ENCODE measurements at places on chromosomes 4 and X. TPM values are rescaled to one million over a fixed set of nuclear protein-coding genes. Genes with fewer than 3 reads are reported as not detected.

The GPR173 gene
- total RNA-seq, result 1.0 TPM

The TMPRSS11F gene
- total RNA-seq, result not detected

The STK32B gene
- total RNA-seq, result 4.3 TPM

The CT45A5 gene
- total RNA-seq, result not detected

The POU3F4 gene
- not detected for total RNA-seq

- no peak for DNase-seq
Measured at GRCh38 chr4:184958127-184958922, 60.0 kb upstream of the HELT start.

GRCh38 chr4:185171373-185172071, 28.5 kb downstream of the SLC25A4 start:
- no peak for DNase-seq

- no peak for DNase-seq
Measured at GRCh38 chr4:26931451-26931850, 70.8 kb downstream of the STIM2 start.

- no peak for DNase-seq
Measured at GRCh38 chrX:38817004-38817703, 15.9 kb downstream of the MID1IP1 start.

DNA sequence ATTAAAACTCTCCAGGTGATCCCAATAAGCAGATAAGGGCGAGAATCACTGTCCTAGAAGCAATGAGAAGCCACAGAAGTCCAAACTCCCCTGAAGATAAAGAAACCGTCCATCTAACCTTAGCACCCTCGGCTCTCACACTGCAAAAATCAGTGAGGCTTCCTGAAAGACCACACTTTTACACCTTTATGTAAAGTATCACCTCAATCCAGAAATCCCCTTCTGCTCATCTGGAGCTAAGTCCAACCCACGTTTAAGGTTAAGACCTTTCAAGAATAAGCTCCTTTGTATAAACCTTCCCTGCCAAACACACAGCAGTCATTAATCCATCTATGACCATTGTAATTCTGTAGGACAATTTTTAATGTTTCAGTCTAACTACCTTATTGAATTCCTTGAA, 41.7 kb downstream of the LIN54 start:
- no peak for DNase-seq

DNA sequence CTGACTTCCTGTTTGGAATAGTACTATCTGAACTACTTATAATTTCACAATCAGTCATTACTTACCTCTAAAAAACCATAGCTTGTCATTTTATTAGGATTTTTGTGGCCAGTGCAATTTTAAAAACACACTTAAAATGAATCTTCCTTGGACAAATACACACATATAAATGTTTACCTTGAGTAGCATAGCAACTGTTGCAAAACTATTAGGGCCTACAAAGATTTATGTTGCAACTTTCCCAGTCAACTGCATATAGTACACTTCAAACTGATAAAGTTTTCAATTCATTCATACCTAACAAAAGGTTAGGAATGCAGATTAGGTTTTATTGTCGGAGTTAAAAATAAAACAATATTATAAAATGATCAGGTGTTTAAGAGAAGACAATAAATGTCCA, 193.0 kb downstream of the PDGFC start:
- no peak for DNase-seq

DNA sequence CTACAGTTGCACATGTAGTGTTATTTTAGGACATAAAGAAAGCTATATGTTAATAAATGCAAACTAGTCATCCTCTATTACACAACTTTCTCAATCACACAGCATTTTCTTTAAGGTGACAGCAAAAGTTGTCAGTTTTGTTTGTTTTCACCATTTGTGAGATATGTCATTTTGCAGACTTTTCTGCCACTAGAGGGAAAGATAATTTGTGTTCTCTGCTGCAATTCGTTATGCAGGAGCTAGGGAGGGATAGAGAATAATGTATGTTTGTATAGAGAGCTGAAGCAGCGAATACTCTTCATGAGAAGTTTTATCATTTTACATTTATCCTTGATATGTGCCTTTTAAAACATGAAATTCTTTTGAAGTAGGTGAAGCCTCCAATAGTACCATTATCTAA, 670.6 kb upstream of the ATOH1 start:
- no peak for DNase-seq

All from stomach (tissue), 19 donors.